ENCODE measurements at places on chromosomes 7 and 10. TPM values are rescaled to one million over a fixed set of nuclear protein-coding genes. Genes with fewer than 3 reads are reported as not detected.

Gene ENTPD1
- 32.1 TPM for total RNA-seq

Gene PDE1C
- total RNA-seq: 12.1 TPM

GRCh38 chr10:33314811-33315561, 19.5 kb downstream of the NRP1 start:
- no peak for DNase-seq

DNA sequence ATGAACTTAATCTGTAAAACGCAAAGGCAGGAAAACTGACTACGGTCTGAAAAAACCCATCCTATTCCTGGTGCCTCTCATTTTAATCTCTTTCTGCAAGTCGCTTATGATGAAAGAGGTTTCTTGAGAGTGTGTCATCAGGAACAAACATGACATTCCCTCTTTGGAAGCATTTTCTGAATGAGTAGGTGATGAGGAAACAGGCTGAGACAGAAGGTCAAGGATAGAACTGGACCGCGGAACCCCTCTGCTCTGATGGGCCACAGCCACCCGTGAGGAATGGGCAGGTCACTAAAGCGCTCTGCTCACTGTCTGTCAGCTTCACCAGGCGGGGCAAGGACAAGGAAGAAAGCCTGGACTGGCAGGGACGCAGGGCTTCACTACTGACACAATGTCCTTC, 28.6 kb downstream of the BEND7 start:
- DNase-seq: no peak
